NCI-H1930 (cell line): ENCODE measurements at places on chromosomes 3 and 15.

DNA sequence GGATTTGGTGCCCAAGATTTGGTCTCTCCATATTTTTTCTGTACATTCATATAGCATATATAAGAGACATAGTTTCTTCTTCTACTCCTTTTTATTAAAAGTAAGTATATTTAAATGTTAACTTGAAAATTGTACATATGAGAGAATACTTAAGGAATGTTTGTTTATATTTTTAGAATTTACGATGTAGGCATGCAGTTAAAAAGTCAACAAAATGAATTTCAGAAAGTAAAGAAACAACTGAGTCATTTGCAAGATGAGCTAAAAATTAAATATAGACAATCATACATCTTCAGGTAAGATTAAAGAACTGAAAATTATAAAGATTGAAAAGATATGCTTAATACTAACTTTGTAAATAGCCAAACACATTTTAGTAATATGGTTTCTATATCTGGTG, 94.2 kb downstream of the LEKR1 start:
- DNase-seq = no peak

- DNase-seq = peak; percentile 23
Observed at GRCh38 chr15:91099616-91099994, 452 bp upstream of the SV2B start.

DNA sequence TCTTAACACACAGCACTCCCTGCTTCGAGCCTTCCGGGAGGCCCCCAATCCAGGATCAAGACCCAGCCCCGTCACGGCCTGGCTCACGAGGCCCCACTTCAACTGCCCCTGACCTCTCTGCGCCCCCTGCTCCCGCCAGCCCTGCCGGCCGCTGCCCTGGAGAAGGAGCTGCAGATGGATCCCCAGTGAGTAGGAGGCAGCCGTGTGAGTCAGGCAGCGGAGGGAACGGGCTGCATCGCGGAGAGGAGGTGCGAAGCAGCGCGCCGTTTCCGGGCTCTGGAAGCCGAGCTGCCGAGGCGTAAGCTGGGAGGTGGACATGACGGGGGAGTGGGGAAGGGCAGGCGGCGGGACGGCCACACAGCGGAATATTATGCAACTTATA, 133.4 kb downstream of the TPRA1 start:
- no peak for DNase-seq

DNA sequence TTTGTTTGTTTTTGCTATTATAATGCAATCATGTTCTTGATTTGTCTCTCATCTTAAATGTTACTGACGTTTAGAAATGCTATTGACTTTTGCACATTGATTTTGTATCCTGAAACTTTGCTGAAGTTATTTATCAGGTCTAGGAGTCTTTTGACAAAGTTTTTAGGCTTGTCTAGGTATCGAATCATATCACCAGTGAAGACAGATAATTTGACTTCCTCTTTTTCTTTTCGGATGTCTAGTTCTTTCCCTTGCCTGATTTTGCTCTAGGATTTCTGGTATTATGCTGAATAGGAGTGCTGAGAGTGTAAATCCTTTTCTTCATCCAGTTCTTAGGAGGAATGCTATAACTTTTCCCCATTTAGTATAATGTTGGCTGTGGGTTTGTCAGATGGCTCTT, 719.7 kb upstream of the BCHE start:
- DNase-seq = no peak

GRCh38 chr3:134904241-134904771, 109.2 kb downstream of the EPHB1 start:
- DNase-seq = no peak

- no peak for DNase-seq
Observed at GRCh38 chr3:1578124-1578806, 485.4 kb downstream of the CNTN6 start.

DNA sequence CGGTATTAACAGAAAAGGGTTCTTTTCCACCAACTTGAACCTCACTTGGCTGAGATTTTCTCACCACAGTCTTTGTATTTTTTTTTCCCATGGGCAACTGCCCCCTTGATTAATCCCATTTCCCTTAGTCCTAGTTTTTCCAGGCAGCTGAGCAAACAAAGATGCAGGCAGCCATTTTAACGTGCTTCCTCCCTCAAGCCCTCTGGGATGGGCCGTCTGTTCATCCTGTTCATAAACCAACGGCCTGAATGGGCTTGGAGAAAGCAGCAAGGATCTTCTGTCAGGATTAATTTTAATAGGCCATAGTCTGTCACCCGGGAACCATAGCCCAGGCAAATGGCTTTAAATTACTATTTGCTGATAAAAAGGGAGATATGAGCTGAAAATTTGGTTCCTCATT, 10.4 kb upstream of the POLR2M start:
- DNase-seq = peak; percentile 15
